Omental fat pad (tissue), 4 donors: ENCODE measurements at places on chromosomes 12 and 14.

DNA sequence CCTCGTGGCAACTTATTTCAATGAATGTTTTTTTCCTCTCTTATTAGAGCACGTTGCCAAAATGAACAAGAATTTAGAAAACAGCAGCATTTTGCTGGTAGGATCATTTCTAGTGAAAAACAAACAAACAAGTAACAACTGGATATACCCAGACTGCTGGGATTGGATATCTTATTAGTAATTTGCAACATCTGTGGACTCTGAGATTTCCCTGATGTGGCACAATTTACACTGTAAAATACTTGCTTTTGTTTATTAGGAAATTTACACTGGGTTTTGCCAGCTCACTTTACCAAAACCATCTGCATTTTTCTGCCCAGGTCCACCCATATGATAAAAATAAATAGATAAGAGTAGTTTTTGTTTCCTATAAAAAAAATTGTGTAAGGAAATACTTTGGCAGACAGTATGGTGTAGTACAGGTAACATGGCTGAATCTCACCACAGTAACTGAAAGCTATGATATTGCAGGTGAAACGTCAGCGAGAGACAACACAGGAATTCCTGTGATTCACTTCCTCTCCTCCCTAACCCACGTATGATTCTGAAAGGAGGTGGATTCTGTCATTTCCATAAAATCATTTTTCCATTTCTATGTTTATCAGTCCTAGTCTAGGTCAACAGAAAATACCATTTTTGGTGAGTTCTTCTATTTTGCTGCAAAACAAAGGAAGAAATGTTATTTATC is 176.2 kb upstream of the NOVA1 start:
- DNase-seq, result no peak

DNA sequence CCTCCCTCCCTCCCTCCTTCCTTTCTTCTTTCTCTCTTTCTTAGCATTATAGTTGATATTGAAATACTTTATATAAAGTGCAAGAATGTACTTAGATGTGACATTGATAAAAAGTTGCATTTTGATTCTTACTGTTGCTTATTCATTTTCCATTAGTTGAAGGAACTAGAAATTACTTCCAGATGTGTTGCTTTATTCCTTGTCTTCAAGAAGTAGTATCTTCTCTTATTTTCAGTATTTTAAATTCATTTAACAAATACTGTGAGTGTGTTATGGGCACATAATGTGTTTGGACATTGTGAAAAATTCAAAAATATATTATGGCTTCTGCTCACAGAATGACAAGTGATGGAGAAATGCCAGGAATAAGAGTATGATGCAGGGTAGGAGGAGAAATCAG is 45.6 kb downstream of the TRMT5 start:
- no peak for DNase-seq

DNA sequence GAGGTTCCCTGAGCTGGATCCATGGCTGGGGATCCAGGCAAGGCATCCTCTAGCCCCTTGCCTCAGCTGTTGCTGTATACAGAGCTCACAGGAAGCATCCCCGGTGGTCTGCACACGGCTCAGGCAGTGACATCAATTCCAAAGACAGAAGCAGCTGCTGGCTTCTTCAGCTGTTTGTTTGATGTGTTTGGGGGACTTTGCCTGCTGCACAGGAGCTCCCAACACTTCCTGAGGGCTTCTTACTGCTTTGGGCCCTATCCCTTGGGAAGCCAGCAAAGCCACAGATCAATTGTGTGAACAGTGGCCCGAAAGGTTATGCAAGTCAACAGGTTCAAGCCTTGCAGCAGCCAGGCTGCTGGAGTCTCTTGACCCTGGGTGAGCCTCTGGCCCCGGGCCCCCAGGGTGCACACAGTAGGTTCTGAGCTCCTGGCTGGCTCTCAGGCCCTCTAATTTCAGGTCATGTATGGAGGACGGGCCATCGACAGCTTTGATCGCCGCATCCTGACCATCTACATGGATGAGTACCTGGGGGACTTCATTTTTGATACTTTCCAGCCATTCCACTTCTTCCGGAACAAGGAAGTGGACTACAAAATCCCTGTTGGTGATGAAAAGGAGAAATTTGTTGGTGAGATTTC is 42.6 kb downstream of the CCDC92 start:
- DNase-seq, result no peak

- DNase-seq, result no peak
Measured at GRCh38 chr12:1766110-1766509, 54.3 kb upstream of the LRTM2 start.

DNA sequence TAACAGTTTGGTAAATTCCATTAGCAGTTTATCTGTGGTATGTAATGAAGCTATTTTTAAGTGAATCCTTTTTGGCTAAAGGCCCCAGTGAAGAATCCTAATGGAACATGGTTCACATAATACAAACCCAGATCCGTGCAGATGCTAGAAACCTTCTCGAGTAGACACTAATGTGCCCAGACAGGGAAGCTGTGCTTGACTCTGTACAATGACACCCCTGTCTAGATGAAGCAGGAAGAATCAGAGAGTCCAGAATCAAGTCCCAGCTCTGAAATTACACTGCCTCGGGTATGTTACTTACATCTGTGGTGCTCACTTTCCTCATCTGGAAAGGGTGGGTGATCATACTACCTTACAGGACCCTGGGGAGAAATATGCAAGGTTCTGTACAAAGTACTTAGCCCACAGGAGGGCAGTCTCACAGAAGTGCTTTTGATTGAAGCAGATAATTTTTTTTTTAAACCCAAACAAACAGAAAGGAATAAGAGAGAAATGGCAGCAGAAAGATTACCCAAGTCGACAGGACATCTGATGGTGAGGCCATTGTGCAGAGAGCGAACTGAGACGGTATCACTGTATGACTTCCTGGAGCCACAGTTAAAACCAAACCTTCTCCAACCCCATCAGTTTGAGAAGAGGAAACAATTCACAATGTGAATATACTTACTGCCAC is 8.5 kb downstream of the CRACR2A start:
- DNase-seq, result no peak

DNA sequence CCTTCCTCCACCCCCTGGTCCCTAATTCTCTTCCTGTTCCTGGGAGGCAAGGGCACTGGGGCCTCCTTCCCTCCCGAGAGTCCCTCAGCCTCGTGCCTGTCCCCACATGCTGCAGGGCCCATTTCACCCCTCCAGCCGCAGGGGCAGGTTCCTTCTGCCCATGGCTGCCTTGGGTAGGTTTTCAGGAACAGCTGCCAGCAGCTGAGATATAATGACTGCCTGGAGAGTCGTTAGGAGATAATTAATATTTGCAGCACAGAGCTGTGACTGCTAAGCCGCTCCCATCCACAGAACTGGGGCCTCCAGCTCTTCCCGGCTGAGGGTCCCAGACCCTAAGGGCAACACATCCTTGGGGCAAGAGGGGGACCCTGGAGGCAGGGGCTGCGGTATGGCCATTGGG is 211.9 kb upstream of the LHX5 start:
- DNase-seq, result no peak

DNA sequence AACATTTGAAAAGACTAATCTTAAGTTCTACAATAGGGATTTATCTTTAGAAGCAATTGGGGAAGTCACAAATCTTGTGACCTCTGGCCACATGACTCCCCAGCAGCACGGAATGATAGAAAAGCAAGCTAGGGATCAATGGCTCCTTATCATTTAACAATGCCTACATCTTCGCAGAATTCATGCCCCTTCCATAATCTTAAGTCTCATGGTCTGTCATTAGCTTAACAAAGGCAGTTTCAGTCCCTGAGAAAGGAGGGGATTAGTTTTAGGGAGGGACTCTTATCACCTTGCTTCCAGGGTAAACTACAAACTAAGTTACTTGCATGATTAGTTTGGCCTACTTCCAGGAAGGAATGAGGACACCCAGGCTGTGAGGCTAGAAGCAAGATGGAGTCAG is 486.0 kb downstream of the RMST start:
- no peak for DNase-seq

DNA sequence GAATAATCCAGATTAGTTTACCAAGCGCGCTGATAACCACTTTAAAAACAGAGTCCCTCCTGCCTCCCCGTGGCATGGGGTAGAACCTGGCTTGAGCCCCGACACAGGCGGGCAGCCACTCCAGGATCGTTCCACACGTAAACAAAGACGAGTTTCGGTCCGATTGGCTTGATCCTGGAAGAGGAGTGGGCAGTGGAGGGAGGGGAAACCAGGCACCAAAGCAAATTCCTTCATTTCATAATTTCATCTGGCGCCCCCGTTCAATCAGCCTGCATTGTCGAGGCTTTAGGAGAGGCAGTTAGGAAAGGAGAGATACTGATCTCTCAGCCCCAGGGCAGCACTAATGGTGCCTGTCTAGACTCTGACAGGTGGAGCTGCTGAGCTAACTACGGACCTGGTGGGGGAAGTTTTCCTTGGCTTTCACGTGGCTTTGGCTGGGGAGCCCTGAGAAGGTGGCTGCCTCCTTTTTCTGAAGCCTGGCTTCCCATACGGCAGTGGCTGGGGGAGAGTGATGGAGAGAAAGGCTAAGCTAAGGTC is 751 bp upstream of the GPRC5A start:
- no peak for DNase-seq

- DNase-seq, result no peak
Measured at GRCh38 chr12:131980263-131980662, 30.5 kb downstream of the EP400 start.

GRCh38 chr14:100610511-100611217 is 23.4 kb upstream of the BEGAIN start:
- DNase-seq, result no peak

DNA sequence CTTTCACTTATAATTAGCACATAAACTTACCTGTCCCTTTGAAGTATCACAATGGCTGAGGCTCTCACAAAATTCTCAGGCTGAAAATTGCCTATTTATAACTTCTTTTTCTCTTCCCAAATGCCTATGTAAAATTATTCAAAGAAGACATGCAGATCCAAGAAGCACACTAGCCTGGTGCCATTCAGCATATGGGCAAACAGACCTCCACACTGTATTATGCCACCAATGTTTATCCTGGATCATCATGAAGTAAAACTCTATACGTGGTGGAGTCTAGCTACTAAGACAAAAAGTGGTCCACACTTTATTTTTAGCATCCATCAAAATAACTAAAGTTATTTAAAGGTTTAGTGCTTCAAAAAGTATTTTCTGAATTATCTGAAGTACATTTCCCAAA is 15.8 kb downstream of the TC2N start:
- DNase-seq, result no peak

DNA sequence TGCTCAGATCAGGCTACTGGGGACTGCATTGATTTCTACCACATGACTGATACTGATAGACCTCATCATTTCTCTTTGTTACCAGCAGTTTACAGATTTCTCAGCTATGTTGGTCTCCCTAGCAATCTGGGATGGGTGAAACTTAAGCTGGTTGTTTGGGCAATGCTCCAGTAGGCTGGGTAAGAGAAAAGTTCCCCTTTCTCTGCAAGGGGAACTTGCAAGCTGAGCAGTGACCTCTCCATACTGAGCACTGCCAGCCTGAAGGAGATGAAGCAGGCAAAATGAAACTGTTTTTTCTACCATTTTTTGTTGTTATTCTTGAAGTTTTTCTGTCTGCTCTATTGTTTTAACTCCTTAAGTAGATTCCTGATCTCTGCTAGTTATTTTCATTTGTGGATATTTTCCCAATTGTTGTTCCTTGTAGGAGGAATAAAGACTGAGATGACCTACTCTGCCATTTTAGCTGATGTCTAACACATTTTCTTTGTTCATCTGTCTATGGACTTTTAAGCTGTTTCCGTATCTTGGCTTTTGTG is 1.3 kb upstream of the OR4M1 start:
- no peak for DNase-seq

DNA sequence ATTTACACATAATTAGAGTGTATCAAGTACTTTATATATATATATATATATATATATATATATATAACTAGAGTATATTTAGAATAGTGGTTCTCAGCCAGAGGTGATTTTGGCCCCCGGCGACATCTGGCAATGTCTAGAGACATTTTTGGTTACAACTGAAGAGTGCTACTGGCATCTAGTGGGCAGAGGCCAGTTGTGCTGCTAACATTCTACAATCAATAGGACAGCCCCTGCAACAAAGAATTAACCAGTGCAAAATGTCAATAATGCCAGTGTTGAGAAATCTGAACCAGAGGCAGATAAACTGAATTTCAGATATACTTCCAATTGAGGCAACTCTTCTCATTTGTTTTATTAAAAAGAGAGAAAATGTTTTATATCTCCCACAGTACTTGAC is 8.9 kb downstream of the GTF2A1 start:
- no peak for DNase-seq

DNA sequence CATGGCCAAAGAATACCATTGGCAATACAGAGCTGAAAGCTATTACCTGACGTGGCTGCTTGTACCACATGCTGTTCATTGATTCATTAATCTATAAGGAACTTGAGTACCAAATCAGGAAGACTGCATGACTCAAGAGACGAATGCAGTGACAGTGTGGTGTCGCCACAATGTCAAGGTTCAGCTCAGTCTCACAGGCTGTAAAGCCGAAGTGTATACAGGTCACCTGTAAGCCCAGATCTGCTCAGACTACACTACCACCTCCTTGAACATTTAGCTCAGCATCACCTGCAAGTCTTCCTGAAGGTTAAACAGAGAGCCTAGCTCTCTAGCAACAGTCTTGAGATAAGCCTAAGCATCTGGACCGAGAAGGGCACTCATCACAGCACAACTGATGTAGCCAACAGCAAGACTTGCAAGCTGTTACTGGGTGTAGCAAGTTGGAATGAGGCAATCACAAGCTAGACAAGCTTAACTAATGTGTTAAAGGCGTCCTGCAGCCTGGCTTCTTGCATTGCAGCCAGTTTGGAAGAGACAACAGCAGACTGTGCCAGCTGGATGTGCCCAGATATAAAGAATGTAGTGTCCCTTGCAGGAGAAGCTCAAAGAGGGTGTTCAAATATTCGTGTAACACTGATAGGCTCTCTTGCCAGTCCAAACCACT is 21.0 kb downstream of the TMTC1 start:
- DNase-seq, result no peak

DNA sequence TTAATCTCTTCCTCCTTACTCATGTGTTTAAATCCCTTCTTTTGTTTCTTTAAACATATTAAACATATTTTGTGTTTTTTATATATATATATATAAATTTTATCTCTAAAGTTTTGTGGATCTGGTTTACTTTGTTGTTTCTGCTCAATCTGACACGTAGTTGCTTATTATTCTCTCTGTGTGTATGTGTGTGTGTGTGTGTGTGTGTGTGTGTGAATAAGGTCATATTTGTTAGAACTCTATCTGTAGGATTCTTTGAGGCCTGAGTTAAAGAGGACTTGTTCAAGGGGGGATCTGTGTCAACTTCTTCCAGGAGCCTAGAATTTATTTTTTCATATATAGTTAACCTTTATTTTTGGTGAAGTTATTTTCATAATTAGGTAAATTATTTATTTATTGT is 2.7 kb downstream of the GPR65 start:
- no peak for DNase-seq

DNA sequence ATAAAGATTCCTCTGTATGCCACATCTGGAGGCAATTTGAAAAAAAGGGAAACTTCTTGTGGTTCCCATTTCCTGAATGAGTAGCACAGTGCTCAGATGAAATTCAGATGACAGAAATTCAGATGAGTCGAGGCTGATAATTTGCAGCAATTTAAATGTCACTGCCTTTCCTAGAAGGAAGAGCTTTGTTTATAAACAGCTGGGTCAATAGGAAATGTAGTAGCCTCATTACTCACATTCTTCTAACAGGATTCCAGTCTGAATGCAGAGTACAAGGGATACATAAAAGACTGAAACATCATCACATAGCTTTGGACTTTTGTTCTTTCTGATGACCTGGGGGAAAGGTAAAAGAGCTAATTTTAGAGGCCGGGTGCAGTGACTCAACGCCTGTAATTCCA is 11.3 kb upstream of the DACT1 start:
- no peak for DNase-seq

GRCh38 chr14:34364201-34364600 is 97.8 kb downstream of the SPTSSA start:
- no peak for DNase-seq
